ENCODE measurements at places on chromosomes 1 and 21. TPM values are rescaled to one million over a fixed set of nuclear protein-coding genes. Genes with fewer than 3 reads are reported as not detected.

- no peak overlapping the region for H3K4me3 ChIP-seq
- peak; percentile 36 for DNase-seq
- H3K36me3 ChIP-seq = no peaks in the 10 kb centered on the region
- no peak overlapping the region for H3K27ac ChIP-seq
- H3K27me3 ChIP-seq = peaks cover 19% of the 10 kb centered on the region
- H3K4me1 ChIP-seq = no peaks in the 10 kb centered on the region
Observed at GRCh38 chr21:45570826-45571601, 28.8 kb upstream of the SLC19A1 start.

Gene C1orf94
- 0.70 TPM for total RNA-seq

GRCh38 chr1:28501925-28502324 is 3.9 kb upstream of the RCC1 start:
- H3K36me3 ChIP-seq = peaks cover 5% of the 10 kb centered on the region
- no peaks in the 10 kb centered on the region for H3K27me3 ChIP-seq

Gene OSCP1
- 6.3 TPM for total RNA-seq

Gene UBXN10
- 0.09 TPM for total RNA-seq

Gene LAMB3
- 6.1 TPM for total RNA-seq

- H3K4me1 ChIP-seq = peaks cover 26% of the 10 kb centered on the region
- H3K27me3 ChIP-seq = no peaks in the 10 kb centered on the region
- H3K36me3 ChIP-seq = peaks cover 4% of the 10 kb centered on the region
- DNase-seq = no peak
- H3K27ac ChIP-seq = peak overlapping the region; percentile 25
- H3K4me3 ChIP-seq = no peak overlapping the region
Observed at GRCh38 chr1:154954541-154954940, 1.4 kb downstream of the PBXIP1 start.

GRCh38 chr1:75136921-75137641 is 2.9 kb downstream of the LHX8 start:
- no peaks in the 10 kb centered on the region for H3K36me3 ChIP-seq
- H3K4me1 ChIP-seq = no peaks in the 10 kb centered on the region
- H3K27ac ChIP-seq = no peak overlapping the region
- DNase-seq = no peak

GRCh38 chr1:36115931-36116330 is 9.1 kb downstream of the COL8A2 start:
- H3K4me3 ChIP-seq = no peak overlapping the region
- H3K4me1 ChIP-seq = peaks cover 30% of the 10 kb centered on the region
- no peaks in the 10 kb centered on the region for H3K27me3 ChIP-seq
- DNase-seq = no peak

GRCh38 chr21:42012763-42013329 is 2.7 kb upstream of the ZBTB21 start:
- DNase-seq = no peak
- H3K4me3 ChIP-seq = no peak overlapping the region
- no peaks in the 10 kb centered on the region for H3K36me3 ChIP-seq
- H3K4me1 ChIP-seq = peaks cover 3% of the 10 kb centered on the region

DNA sequence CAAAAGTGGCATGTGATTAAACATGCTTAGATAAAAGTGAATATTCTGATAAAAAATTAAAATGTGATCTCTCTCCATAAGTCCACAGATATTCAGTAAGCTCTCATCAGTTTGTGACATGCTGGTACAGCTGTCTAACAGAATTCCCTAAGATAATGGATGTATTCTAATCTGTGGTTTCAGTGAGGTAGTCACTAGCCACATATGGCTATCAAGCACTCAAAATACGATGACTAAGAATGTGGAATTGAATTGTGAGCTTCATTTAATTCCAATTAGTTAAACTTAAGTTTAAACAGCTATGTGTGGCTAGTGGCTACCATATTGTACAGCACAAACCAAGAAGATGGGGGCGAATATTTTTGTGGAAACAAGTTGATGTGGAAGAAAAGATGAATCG is 4.1 kb upstream of the REG4 start:
- no peaks in the 10 kb centered on the region for H3K27me3 ChIP-seq
- peaks cover 13% of the 10 kb centered on the region for H3K4me1 ChIP-seq
- H3K27ac ChIP-seq = no peak overlapping the region
- H3K36me3 ChIP-seq = no peaks in the 10 kb centered on the region

Gene BNIPL
- total RNA-seq = 0.29 TPM

Gene OR2L3
- not detected for total RNA-seq

GRCh38 chr1:81032374-81032773 is 768.4 kb upstream of the ADGRL2 start:
- H3K4me1 ChIP-seq = no peaks in the 10 kb centered on the region
- no peak overlapping the region for H3K27ac ChIP-seq
- no peak overlapping the region for H3K4me3 ChIP-seq
- H3K36me3 ChIP-seq = no peaks in the 10 kb centered on the region
- DNase-seq = no peak

Gene HSD3B2
- not detected for total RNA-seq

Gene TTC22
- not detected for total RNA-seq

DNA sequence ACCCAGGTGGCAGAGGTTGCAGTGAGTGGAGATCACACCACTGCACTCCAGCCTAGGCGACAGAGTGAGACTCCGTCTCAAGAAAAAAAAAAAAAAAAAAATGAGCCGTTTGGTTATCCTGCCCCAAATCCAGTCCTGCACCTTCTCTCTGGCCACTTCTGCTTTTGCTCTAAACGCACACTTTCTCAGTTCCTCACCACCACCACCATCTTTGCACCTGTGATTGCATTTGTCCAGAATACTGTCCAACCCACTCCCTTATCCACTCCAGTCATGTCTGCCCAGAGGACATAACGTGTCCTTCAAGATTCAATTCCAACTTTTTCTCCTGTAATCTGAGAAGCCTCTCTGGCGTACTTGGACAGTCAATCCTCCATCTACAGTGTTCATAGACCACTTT is 2.2 kb upstream of the NEK2 start:
- H3K27ac ChIP-seq = no peak overlapping the region
- no peaks in the 10 kb centered on the region for H3K36me3 ChIP-seq
- H3K27me3 ChIP-seq = no peaks in the 10 kb centered on the region
- H3K4me3 ChIP-seq = no peak overlapping the region
- no peak for DNase-seq

DNA sequence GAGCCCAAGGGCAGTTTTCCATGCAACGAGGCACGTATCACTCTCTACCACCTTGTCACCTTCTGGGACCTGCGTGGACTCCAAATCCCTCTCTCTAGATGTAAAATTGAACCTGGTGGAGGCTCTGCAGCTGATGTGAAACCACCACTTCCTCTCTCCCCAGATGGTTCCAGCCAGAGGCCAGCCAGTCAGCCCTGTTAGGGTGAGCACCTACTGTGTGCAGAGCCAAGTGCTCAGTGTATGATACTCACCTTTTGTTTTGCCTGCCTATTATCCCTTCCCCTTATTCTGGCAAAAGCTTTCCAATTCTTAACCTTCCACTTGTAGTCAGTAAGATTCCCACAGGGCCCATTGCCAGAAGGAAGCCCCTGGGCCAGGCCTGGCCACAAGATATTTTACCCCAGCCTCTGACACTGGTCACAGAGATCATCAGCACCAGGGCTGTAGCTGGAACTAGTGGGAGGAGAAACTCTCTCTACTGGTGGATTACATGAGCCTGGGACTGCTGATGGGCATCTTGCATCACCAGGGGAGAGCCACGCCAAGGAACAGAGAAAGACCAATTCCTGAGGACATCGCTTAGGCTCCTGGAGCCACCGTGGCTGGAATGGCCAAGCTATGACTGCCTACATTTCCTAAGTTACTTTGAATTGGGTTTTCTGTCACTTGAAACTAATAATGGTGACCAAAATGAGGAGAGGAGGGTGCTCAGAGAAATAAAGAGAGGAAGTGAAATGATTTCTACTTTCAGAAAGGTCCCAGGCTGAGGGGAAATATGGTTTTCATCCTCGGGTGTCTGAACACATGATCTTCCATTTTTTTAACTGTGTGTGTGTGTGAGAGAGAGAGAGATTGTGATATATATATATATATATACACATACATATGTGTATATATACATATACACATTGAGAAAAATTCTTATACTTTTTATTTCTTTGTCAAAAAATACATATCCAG is 26.6 kb upstream of the RD3 start:
- H3K36me3 ChIP-seq = no peaks in the 10 kb centered on the region
- H3K4me1 ChIP-seq = peaks cover 6% of the 10 kb centered on the region
- no peak overlapping the region for H3K4me3 ChIP-seq
- peaks cover 16% of the 10 kb centered on the region for H3K27me3 ChIP-seq

Gene PLA2G4A
- 1.9 TPM for total RNA-seq

Measured in astrocyte (in vitro differentiated cells and primary cell).